ENCODE measurements at places on chromosomes 6 and 20. TPM values are rescaled to one million over a fixed set of nuclear protein-coding genes. Genes with fewer than 3 reads are reported as not detected.

DNA sequence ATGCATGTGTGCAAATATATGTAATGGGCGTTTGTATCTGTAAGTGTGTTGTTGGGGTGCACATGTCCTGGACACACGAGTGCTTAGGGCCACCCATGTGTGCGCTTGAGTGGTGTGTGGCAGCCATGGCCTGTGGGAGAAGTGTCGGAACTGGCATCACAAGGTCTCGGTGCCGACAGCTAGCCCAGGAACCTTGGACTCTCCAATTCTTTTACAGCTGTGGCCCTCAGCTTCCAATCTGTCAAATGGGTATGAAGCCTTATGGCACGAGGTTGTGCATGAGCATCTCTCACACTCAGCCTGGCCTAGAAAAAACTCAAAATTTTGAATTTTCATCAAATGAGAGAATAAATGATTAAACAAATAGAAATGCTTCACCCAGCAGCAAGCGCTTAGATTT, 42.0 kb downstream of the SPDEF start:
- DNase-seq, result no peak

MEI4 gene
- total RNA-seq, result not detected

SIRPB2 gene
- total RNA-seq, result 25.5 TPM

- no peak for DNase-seq
These were observed 218.7 kb downstream of the TRDN start for GRCh38 chr6:123418071-123418470.

DNA sequence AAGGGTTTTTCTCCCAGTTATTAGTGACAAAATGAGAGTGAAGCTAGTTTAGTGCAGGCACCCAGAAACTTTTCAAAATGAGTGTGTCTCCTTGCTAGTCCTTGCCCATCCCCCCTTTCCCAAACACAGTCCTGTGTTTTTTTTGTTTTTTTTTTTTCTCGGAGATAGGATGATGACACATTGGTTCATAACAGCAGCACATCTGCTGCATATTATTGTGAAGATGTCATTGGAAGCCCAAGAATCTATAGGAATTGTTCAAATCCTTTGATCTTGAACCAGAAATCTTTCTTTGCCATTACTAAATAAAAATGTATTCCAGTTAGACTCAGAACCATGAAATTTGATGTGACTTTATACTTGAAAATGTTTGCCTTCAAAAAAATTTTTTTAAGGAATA, 162.4 kb downstream of the FRK start:
- DNase-seq, result no peak

- DNase-seq, result no peak
These were observed 13.4 kb upstream of the COL12A1 start for GRCh38 chr6:75219263-75219662.

DNA sequence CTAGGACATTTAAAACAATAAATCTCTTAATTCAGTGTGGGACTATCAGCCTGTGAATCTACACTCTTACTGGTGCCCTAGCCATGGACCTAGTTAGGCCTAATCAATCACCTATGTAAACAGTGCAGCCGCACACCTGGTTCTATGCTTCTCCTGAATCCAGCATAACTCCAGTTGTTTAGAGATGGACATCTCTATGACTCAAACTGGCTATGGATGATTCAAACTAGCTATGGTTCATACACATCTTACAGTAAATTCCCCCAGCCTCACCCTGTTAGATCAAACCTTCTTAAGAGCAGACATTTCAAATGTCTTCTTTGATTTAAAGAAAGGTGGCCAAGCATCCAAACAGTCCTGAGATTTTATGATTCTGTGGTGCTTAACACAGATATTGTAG, 34.7 kb downstream of the SLC35B3 start:
- no peak for DNase-seq

GRCh38 chr20:36062799-36063198, 91.7 kb upstream of the EPB41L1 start:
- DNase-seq, result no peak

MOXD1 gene
- total RNA-seq, result 2.2 TPM

DNA sequence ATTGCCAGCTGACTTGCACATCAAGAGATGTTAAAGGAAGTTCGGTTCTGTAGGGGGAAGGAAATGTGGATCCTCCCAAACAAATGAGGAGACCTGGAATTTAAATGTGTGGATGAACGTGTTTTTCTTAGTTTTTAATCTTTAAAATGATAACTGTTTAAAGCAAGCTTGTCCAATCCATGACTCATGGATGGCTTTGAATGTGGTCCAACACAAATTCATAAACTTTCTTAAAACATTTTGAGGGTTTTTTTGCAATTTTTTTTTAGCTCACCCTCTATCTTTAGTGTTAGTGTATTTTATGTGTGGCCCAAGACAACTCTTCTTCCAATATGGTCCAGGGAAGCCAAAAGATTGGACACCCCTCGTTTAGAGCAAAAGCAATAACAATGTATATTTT, 12.6 kb downstream of the TUBB2B start:
- no peak for DNase-seq

- no peak for DNase-seq
These were observed 291.8 kb downstream of the FOXC1 start for GRCh38 chr6:1901556-1901955.

- peak; percentile 94 for DNase-seq
These were observed 25.3 kb upstream of the SLCO4A1 start for GRCh38 chr20:62616728-62617621.

HLA-DRB1 gene
- total RNA-seq, result 133 TPM

DNA sequence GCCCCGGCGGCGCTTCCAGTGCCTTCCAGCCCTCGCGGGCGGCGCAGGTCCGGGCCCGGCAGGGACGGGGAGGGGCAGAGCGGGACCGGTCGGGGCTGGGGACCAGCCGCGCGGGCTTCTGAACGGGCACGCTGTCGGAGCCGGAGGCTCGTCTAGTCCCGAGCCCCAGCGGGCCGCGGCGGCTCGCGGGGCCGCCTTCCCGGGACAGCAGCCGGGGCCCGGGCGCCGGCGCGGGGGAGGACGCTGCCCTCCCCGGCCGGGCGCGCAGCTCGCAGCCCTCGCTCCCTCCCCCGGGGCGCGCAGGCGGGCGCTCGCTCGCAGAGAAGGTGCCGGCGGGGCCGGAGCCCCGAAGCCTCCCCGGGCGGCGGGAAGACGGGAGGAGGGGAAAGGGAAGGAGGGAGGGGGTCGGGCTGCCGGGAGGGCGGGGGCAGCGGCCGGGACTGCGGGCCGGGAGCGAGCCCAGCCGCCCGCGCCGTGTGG, 696 bp upstream of the SIRPA start:
- DNase-seq, result no peak

SRMS gene
- total RNA-seq, result not detected

- DNase-seq, result no peak
These were observed 4.1 kb upstream of the LBP start for GRCh38 chr20:38342216-38342615.

SIGLEC1 gene
- total RNA-seq, result 45.1 TPM

DNA sequence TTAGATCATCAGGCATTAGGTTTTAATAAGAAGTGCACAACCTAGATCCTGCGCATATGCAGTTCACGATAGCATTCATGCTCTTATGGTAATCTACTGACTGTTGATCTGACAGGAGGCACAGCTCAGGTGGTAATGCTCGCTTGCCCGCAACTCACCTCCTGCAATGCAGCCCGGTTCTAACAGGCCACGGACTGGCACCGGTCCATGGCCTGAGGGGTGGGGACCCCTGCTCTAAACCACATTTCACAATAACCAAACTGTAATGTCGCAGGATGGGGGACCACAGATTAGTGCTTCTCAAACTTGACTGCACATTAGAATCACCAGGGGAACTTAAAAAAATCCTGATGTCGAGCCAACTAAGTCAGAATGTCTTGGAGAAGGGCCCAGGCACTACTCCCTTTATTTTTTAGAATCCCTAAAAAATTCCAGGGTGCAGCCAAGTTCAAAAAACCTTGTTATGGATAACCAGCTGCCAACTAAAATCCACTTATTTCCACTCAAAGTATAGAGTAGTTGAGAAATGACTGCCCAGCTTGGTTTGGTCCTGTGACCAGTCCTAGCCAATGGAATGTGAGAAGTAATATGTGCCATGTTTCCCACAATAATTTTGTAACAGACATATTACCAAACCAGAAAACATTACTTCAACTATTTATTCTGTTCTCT, 3.1 kb downstream of the SHPRH start:
- DNase-seq, result no peak

- no peak for DNase-seq
These were observed 42.6 kb upstream of the KHDRBS2 start for GRCh38 chr6:62328607-62329006.

OXT gene
- total RNA-seq, result 1.5 TPM

GRCh38 chr20:40584130-40584809, 104.8 kb downstream of the MAFB start:
- DNase-seq, result no peak

ITPR3 gene
- 18.5 TPM for total RNA-seq

- no peak for DNase-seq
These were observed 20.1 kb upstream of the ZNF451 start for GRCh38 chr6:57069920-57070331.

DNA sequence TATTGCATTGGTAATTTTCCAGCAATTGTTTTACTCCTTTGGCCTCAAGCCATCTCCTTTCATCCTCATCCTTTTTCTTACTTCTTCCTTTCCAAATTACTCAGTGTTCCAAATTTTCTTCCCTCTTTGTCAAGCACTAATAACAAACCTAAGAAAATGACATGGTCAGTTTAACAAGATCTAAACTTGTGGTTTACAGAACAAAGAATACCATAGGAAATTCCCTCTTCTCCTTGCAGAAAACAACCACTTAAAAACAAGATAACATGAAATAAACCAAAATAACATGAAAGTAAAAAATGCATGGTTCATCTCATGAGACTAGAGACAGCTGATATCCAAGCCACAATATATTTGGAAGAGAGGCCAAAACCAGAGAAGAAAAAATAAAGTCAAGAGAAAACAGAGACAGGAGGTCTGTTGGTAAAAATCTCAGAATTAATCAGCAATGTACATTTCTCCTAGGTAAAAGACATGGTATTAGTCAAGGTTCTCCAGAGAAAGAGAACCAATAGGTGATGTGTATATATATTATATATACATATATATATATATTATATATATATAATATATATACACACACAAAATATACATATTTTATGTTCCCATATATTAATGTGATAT, 51.0 kb upstream of the SENP6 start:
- DNase-seq, result no peak

DNA sequence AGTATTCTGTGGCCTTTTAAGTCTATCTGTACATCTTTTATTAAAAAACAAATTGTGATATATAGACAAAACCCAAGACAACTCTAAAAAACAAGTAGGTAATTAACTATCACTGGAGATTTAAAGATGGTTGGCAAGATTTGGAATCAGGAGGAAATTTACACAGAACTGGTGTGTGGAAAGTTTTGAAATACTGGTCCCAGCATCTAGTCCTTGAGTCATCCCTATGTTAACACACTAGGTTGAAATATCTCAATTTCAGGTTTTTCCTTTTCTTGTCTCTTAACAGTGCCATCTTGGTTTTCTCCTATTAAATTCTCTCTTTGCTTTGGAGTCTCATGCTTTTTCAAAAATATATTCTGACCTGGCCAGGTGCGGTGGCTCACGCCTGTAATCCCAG, 27.5 kb downstream of the SASH1 start:
- DNase-seq, result no peak

DNA sequence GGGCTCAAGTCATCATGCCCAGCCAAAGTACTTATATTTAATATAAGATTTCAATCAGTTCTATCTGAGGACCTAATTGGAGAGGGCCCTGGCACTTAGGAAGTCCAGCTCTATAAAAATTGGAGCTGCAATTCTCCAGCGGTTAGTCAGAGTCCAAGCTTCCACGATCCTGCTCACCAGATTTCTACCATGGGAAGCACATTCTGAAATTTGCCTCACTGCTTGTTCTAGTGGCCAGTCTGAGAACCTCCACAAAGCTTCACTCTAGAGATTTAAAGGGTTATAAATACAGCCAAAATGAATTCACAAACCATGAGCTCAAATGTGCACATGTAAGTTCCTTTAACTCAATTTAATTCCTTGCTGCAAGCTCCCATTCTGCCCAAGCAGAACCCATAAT, 33.5 kb downstream of the PNLDC1 start:
- no peak for DNase-seq

GRCh38 chr6:154113392-154113791, 74.4 kb downstream of the OPRM1 start:
- DNase-seq, result no peak

DNA sequence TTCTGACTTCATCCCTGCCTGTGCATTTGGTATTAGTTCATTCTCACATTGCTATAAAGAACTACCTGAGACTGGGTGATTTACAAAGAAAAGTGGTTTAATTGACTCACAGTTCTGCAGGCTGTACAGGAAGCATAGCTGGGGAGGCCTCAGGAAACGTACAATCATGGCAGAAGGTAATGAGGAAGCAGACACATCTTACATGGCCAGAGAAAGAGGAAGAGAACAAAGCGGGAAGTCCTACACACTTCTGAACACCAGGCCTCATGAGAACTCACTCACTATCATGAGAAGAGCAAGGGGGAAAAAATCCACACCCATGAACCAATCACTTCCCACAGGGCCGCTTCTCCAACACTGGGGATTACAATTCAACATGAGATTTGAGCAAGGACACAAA, 303.9 kb downstream of the CBLN4 start:
- DNase-seq, result no peak

GABRR1 gene
- not detected for total RNA-seq

DNA sequence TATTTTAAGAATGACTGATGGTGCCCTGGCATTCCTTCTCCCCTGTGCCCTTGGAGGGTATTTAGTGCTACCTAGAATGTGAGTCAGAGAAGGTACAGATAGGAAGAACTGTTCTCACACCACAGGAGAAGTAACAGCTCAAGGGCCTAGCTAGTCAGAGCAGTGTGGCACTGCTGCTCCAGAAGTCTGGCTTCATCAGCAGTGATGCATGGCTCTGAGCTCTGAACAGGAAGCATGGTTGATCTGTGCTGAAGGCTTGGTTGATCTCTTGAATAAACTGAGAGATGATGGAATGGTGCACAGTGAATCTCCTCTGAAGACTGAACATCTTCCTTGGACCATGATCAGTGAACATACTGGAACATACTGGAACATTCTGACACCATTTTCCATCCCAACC, 425.3 kb upstream of the SLC35B3 start:
- no peak for DNase-seq

GRCh38 chr20:36540551-36541211, 638 bp upstream of the MYL9 start:
- DNase-seq, result no peak

POPDC3 gene
- 9.7 TPM for total RNA-seq

DNA sequence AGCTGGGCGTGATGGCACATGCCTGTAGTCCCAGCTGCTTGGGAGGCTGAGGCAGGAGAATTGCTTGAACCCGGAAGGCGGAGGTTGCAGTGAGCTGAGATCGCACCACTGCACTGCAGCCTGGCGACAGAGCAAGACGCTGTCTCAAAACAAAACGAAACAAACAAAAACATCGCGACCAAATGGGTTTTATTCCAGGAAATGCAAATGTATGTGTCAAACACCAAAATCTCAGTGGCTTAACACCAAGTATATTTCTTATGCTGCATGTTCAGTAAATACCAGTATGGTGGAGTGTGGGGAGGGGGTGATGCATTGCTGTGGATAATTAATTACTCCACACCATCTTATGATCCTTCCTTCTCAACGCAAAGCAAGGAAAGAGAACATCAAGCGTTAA, 28.1 kb downstream of the ACTR5 start:
- DNase-seq, result no peak

Data from mesenteric fat pad (tissue), 1 donor.